Renal cortex interstitium (tissue), 15 donors: ENCODE measurements at places on chromosomes 1 and 21. TPM values are rescaled to one million over a fixed set of nuclear protein-coding genes. Genes with fewer than 3 reads are reported as not detected.

DNA sequence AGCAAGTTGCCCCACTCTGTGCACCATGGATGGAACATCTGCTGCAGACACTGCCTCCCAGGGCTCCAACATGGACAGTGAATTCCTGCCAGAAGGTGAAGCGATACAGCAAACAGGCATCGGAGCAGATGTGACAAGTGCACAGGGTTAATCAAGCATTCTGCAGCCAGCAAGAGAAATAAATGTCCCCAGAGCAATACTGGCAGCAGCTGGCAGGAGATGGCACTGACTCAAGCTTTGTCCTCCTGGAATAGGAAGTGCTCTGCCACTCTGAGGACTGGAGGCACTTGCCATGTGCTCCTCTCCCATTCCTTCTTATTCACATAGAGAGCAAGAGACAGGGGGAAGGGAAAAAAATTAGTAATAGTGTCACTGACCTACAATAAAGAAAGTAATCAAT lies 402.7 kb upstream of the DAB1 start:
- DNase-seq: no peak

Gene TFAP2E
- 1.0 TPM for polyA plus RNA-seq

DNA sequence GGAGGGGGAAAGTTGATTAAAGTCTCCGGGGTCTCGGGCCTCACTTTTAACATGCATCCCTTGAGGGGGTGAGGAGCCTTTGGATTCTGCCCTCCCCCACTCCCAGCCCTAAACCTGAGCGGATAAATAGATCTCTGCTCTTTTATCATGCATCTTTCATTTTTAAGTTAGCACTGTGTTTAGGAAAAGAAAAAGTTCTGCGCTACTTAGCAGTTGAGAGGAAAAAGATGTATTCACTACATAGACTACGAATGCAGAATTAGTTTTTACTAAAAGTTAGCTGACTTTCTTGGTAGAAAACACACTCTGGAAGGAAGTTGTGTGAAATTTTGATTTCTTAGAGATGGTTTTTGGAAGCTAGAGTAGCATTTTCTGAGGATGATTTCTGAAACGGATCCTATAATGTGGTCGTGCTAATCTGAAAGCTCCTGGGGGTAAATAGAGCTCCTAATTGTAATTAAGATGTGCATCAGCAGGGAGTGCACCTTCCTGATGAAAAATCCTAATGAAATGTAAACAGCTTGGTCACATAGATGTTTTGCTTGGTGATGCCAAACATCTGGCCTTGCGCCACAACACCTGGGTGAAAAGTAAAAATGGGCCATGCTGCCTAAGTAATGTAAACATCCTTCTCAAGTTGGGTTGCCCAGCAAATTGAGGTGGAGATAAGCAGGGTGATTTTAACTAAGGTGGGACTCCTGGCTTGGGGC lies 1.8 kb downstream of the ROR1 start:
- no peak for DNase-seq

GRCh38 chr1:61389926-61390845 lies 307.8 kb downstream of the NFIA start:
- DNase-seq: no peak

Gene LDLRAD2
- 5.8 TPM for polyA plus RNA-seq

Gene CBR3
- 2.4 TPM for polyA plus RNA-seq

GRCh38 chr1:184176058-184176457 lies 124.5 kb downstream of the TSEN15 start:
- DNase-seq: no peak

Gene EVA1C
- 2.2 TPM for polyA plus RNA-seq

DNA sequence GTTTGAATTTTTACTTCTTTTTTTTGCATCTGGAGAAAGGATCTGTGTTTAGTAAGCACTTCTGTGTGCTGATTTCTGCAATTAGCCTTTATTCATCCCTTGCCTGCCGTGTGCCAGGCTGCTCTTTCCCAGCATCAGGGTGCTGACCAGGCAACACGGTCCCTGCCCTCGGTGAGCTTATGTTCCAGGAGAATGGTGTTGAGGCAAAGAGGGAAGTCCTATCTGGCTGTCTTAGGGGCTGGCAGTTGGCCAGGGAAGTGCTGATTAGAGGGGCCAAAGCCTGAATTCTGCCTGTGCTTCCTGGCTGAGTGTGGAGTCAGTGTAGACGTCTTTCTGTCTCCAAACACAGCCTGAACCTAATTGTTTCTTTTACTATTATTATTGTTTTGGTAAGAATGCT lies 187.1 kb downstream of the CAMTA1 start:
- no peak for DNase-seq

Gene PROK1
- polyA plus RNA-seq: 0.12 TPM

Gene PPIAL4G
- 0.09 TPM for polyA plus RNA-seq

- DNase-seq: no peak
These were observed 784 bp downstream of the RPL11 start for GRCh38 chr1:23692308-23692871.

DNA sequence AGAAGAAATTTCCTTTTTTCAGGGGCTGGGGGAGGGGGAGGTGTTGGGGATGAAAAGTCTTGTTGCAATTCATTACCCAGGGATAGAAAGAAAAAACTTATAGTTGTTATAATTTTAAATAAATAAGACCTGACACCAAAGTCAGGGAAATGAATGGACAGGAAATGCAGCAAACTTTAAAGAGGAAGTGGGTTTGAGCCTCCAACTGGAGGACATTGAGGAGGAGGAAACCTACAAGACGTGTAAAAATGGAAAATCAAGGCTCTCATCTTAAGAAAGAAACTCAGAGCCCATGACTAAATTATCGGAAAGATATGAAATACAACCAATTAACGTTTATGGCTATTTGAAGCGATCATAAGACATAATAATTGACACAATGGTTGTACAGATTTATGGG lies 54.4 kb downstream of the NIBAN1 start:
- DNase-seq: no peak

Gene RAB42
- polyA plus RNA-seq: 2.2 TPM

- DNase-seq: no peak
These were observed 21.4 kb downstream of the HYI start for GRCh38 chr1:43432171-43432860.

Gene ARL8A
- polyA plus RNA-seq: 41.4 TPM

GRCh38 chr1:111281411-111281810 lies 9.2 kb upstream of the CHIA start:
- DNase-seq: no peak

DNA sequence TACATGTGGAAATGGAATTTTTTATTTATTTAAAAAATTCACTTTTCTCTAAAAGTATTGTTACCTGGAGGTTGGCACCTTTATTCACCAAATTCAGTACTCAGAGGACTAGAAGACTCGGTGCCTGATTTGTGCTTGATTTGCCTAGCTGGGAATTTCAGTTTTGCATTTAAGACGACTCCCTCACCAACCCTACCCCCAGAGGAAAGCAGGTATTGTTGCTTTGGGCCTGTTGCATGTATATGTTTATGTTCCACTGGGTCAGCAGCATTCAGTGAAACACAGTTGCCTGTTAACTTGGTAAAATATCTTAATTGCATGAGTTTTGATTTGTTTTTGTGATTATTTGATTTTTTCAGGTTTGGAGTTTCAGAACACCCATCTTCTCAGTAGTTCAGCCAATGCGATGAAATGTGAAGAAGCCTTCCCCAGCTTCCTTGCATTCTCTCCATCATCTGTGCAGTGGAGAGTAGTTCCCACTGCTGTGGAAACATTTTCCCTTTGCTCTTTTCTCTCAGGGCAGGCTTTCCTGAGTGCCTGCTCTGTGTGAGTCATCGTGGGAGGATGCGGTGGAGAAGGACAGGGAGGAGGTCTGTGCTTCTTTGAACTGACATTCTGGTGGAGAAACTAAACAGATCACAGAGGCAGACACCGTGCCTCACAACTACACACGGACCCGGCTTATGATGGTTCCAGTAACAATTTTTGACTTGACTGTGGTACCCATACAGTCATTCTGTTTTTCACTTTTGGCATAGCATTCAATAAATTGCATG lies 6.4 kb downstream of the ADARB1 start:
- no peak for DNase-seq

- DNase-seq: no peak
These were observed 20.2 kb downstream of the A3GALT2 start for GRCh38 chr1:33300673-33301072.

DNA sequence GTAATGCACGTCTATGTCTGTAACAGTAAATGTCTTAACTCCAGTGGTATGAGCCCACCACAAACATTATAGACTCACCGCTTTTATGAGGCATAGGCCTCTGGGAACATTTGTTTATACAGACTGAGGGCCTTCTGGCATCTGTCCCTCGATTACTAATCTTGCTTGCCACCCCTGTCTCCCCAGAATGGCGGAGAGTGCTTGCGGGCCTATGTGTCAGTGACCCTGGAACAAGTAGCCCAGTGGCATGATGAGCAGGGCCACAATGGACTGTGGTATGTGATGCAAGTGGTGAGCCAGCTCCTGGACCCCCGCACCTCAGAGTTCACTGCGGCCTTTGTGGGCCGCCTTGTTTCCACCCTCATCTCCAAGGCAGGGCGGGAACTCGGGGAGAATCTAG lies 18.3 kb upstream of the SHISA4 start:
- no peak for DNase-seq

Gene FMO5
- polyA plus RNA-seq: 8.2 TPM

GRCh38 chr1:169528215-169529067 lies 42.7 kb upstream of the SLC19A2 start:
- DNase-seq: no peak

Gene PLA2G5
- not detected for polyA plus RNA-seq

Gene C1orf141
- not detected for polyA plus RNA-seq

Gene UBIAD1
- 15.9 TPM for polyA plus RNA-seq

Gene OR6K3
- not detected for polyA plus RNA-seq

DNA sequence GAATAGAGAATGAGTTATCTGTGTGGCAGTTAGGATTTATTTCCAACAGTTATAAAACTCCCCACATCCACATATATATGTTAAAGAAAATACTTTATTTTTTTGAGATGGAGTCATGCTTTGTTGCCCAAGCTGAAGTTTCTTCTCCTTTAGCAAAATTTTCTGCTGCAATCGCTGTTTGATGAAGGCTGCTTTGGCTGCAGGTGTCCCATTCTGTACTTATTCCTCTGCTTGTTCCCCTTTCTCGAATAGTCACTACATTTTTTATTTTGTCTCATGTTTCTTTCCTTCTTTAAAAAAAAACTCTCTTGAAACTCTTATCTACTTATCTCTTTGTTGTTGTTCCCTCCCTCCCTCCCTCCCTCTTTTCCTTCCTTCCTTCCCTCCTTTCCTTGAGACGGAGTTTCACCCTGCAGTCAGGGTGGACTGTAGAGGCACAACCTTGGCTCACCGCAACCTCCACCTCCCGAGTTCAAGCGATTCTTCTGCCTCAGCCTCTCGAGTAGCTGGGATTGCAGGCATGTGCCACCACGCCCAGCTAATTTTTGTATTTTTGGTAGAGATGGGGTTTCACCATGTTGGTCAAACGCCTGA lies 10.6 kb downstream of the OR2W3 start:
- DNase-seq: no peak

DNA sequence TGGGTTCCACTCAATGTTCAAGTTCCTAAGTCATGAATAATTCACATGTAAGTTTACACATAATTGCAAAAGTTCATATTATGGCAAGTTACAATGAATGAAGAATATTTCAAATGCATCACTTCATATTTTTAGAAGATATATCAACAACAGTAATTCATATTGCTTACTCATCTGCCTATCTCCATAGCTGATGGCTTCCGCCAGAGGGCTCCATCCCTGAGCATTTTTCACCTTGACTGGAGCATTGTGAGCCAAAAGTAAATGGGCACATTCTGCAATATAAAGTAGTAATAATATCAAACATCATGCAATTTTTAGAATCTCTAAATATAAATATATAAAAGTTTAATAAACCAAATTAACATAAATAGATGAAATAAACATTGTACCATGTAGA lies 29.8 kb downstream of the ANKRD13C start:
- DNase-seq: no peak

DNA sequence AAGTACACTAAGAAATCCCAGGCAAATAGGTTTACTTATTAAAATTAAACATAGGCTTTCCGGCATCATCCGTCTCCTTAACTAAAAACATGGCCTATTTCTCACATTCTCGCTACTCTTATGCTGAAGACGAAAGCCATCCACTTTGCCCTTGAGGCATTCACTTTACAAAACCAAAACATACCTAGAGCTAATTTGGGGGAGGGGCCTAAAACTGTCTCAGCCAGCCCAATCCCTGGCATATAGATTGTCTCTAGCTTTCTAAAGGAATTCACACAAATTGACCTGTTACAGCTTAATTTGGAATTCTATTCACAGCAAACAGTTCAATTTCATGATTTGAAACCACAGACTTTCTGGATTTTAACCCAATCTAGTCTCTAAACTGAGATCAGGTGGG lies 34.8 kb downstream of the SLC35D1 start:
- DNase-seq: no peak

DNA sequence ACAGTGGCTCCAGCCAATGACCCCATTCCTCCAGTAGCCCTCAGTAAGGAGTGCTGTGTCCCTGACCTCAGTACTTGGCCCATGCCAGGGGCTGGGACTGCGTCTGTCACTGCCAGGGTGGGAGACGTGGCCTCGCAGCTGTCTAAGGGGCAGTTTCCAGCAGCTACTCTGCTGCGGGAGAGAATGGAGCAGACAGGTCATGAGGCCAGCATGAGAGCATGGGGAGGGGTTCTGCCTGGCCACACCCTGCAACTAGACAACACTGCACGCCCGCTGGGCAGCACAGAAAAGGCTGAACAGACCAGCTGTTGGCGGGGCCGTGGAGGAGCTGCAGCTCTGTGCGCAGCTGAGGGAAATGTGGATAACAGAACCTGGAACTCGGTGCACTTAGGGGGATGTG lies 91.6 kb upstream of the COL6A1 start:
- DNase-seq: no peak

- DNase-seq: no peak
These were observed 53.8 kb upstream of the BCL10 start for GRCh38 chr1:85330214-85330631.

DNA sequence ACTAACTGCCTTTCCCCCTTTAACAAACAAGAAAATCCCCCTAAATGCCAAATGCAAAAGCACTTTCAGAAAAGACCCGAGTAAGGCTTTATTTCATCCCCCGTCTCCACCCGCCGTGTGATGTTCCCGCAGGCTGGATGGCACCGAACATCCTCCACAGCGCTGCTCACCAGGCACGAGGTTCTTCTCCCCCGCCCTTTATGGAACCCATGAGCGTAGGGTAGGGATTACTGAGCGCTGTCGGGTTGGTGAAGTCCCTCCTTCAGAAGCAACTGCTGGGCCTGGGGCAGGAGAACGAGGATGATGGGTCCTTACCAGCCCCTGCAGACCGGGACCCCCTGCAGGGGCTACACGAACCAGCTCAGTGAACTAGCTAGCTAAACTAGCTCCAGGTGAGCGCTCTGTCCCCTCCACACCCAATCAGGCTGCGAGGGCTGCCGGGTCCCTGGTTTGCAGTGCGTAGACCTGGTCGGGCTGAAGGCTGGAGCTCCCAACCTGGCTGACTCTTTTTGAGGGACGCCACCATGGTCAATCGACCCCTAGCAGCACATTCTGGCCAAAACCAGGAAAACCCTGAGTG lies 80.4 kb downstream of the ITPKB start:
- no peak for DNase-seq

Gene ABL2
- 10.9 TPM for polyA plus RNA-seq

- no peak for DNase-seq
These were observed 18.4 kb downstream of the MTHFR start for GRCh38 chr1:11787251-11787803.

GRCh38 chr1:6108937-6109614 lies 63.4 kb downstream of the KCNAB2 start:
- no peak for DNase-seq
